RKO (cell line): ENCODE measurements at places on chromosomes 3 and 15.

- no peak for DNase-seq
These were observed 45.8 kb upstream of the CCDC174 start for GRCh38 chr3:14605744-14606143.

DNA sequence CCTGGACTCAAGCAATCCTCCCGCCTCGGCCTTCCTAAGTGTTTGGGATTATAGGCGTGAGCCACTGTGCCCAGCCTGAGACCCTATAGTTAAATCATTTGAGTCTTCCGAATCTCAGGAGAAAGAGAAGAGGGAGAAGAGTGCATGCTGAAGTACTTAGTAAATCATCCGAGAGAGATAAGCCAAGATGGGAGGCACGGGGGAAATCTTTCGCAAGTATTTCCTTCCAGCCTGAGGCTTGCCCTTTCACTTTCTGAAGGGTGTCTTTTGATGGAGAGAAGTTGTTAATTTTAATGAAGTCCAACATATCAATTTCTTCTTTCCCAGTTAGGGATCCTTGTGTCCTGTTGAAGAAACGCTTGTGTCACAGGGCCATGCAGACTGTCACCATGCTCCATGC lies 97.1 kb upstream of the SLC6A6 start:
- DNase-seq = no peak

DNA sequence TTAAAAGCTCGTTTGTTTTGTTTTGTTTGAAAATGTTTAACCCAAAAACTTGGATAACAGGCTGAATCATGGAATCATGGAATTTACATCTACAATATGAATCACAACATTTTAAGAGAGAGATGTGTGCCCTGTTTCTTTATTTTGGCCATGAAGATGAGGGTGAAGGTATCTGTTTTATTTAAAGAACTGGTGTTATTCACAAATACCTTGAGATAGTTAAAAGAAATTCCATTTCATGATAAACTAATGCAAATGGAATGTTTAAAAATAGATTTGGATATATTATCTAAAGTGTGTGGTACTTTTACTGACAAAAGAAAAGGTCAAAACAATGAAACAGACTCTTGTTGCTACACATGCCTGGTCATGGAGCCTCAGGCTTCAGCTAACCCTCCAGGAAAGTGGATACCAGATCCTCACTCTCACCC lies 486.0 kb upstream of the CFAP20DC start:
- no peak for DNase-seq

- DNase-seq = no peak
These were observed 27.2 kb upstream of the LMOD3 start for GRCh38 chr3:69149586-69149985.

- no peak for DNase-seq
These were observed 53.4 kb downstream of the CHDH start for GRCh38 chr3:53792866-53793265.

DNA sequence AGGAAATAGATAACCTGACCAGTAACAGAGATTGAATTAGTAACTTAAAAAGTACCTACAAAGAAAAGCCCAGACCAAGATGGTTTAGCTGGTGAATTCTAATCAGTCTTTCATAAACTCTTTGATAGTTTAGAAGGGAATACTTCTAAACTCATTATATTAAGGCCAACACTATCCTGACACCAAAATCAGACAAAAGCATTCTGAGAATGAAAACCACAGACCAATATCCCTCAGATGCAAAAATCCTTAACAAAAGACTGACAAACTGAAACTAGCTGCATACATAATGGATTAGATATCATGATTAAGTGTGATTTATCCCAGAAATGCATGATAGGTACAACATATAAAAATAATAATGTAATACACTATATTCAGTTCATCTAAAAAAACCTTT lies 115.6 kb downstream of the RFX7 start:
- DNase-seq = no peak

DNA sequence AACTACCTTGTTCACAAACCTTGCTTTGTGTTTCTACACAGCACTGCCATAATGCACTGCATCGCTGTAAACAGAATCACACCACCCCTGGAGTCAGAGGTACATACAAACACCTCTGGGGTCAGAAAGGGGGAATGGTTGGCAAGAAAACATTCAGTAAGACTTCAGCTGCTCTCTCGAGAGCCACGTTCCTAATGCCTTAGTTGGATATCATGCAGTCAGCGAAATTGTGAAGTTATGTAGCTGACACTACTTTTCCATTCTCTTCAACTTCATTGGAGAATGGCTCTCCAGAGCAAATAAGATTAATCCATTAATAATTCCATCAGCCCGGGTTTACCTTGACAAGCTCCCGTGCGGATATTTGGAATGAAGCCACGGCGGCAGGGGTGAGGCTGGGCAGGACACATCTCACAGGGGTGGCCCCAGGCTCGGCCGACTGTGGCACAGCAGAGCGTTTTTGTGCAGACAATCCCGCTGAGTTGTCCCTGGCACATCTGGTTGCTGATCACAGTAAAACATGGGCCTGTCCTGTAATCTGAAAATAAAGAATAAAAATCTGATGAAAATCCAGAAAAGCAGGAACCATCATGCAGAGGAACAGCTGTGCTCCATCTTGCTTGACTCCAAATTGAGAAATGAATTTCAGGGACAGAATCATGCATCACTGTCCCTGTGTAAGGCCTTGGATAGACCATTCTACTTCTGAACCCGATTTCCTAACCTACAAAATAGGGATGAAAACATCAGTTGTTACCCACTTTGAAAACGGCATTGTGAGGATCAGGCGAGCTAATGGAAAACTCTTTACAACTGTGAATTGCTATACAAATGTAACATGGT lies 108.0 kb downstream of the FBN1 start:
- no peak for DNase-seq

- DNase-seq = no peak
These were observed 4.9 kb upstream of the MYZAP start for GRCh38 chr15:57586661-57587424.

- DNase-seq = no peak
These were observed 52.8 kb downstream of the ITGA11 start for GRCh38 chr15:68379058-68379758.

- DNase-seq = no peak
These were observed 159.7 kb downstream of the GOLIM4 start for GRCh38 chr3:167936019-167936418.
